ENCODE measurements at places on chromosomes 6 and 20.

- no peak for DNase-seq
Measured at GRCh38 chr20:40915756-40916155, 112.9 kb upstream of the TOP1 start.

- no peak for DNase-seq
Measured at GRCh38 chr20:18702736-18703135, 110.8 kb upstream of the SCP2D1 start.

GRCh38 chr6:36688063-36688738 is 9.4 kb upstream of the RAB44 start:
- no peak for DNase-seq

- DNase-seq = no peak
Measured at GRCh38 chr6:72819609-72820008, 197.7 kb downstream of the KCNQ5 start.

DNA sequence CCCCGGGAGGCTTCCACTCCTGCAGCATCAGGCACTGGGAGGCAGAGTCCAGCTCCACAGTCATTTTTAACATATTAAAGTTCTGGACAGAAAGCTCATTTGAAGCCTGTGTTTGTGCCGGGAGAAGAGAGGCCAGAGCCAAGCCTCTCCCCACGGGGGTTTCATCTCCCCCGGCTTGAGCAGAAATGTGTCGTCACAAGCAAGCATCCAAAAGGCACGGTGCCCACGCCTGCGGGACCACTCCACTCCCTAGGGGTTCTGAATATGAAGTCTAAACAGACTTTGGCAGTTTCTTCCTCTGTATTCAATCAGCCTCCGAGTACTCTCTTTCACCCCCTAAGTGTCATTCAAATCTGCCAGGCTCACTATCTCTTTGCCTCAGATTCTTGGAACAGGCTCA is 75.3 kb downstream of the STK35 start:
- DNase-seq = no peak

GRCh38 chr6:130967502-130968445 is 95.3 kb downstream of the EPB41L2 start:
- DNase-seq = no peak

DNA sequence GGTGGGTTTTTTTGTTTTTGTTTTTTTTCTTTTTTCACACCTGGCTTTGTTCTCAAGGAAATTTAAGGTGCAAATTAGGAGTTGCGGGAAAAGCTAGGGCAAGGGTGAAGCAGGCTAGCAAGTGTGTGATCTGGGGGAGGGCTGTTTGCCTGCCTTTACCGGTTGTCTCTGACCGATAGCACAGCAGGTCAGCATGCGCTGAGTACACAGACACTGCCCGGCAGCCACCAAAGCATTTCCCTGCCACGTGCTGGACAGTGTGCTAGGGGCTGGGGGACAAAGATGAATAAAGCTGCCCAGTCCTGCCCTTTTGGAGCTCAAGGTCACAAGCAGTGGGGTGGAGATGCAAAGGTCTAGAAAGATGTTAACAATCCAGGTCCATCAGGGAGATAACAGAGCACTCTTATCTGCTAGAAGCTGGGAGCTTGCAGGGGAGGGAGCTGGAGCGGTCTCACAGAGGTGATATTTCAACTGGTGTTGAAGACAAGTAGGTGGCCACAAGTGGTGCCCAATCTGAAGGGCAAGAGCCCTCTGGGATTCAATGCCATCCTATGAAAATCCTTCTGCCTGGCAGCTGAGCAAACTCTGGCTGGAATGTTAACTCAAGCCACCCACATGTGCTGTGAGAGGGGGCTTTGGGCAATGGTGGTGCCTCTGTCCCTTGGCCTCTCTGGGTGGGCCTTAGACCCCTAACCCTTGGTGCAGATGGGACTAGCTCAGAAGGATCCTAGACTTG is 24.5 kb downstream of the TTBK1 start:
- no peak for DNase-seq

GRCh38 chr6:112416866-112417265 is 69.7 kb downstream of the RFPL4B start:
- DNase-seq = no peak

- DNase-seq = no peak
Measured at GRCh38 chr6:43246301-43247113, 3.2 kb downstream of the TTBK1 start.

- no peak for DNase-seq
Measured at GRCh38 chr6:80094017-80094416, 12.5 kb upstream of the BCKDHB start.

- DNase-seq = no peak
Measured at GRCh38 chr6:110364364-110365105, 6.4 kb upstream of the METTL24 start.

DNA sequence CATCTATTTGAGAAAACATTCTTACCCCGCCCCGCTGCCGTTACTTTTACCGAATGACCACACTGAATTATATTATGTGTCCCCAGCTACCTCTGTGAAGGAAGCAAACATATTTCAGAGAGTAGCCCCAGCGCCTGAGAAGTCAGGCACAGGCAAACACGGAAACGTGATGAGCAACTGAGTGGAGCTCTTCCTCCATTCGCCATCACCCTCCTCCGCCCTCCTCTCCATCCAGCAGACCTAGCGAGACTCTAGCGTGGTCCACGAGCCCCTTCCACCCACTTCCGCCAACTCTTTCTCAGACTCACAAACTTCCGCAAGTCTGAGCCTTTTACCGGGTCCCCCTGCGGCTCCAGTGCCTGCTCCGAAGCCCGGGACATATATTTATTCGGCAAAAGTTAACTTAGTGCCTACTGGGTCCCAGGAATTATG is 582 bp downstream of the SNRPB start:
- DNase-seq = peak; percentile 45

DNA sequence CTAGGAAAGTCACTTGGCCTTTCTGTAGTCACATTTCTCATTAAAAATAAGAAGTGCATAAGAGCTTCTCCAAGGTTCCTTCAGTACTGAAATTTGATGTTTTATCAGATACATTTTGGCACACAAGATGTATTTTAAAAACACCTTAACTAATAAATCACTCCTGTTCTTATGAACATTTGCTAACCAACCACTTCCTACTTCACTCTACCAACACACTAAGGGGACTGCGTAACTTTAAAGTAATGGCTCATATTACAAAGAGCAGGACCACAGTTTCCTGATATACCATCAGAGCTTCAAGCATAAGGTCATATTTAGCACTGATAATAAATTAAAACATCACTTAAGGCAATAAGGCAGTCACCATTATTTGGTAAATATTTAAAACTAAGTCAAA is 104.4 kb downstream of the RALGAPA2 start:
- no peak for DNase-seq

GRCh38 chr6:134702279-134702678 is 247.6 kb downstream of the ALDH8A1 start:
- DNase-seq = no peak

DNA sequence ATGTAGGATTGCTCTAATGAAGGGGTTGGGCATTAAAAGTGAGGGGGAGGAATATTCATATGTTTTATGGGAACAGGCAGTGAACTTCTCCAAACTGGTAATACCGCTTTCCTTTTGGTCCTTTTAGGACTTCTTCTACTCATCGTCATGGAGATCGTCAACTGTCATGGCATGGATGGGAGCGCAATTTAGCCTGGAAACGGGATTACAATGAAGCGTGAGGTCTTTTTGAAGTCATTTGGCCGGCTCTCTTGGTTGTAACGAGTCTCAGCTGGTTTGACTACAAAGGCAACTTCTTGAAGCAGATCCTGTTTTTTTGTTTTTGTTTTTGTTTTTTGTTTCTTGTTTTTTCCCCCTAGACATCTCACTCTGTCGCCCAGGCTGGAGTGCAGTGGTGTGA is 1.4 kb upstream of the HLA-E start:
- DNase-seq = no peak

DNA sequence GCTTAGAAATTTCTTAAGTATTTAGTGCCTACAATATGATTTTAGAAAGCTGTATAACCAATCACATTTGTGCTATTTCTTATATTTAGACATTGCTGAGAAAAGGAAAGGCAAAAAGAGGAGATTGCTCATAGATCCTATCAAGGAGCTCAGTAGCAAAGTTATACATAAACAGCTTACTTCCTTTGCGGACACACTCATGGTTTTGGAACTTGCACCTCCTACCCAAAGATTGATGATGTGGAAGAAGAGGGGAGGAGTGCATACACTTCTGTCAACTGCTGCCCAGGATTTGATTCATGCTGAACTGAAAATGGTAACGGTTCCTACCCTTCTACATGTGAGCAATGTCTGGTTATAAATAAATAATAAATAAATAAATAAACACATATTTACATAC is 16.7 kb downstream of the RAD21L1 start:
- DNase-seq = no peak

DNA sequence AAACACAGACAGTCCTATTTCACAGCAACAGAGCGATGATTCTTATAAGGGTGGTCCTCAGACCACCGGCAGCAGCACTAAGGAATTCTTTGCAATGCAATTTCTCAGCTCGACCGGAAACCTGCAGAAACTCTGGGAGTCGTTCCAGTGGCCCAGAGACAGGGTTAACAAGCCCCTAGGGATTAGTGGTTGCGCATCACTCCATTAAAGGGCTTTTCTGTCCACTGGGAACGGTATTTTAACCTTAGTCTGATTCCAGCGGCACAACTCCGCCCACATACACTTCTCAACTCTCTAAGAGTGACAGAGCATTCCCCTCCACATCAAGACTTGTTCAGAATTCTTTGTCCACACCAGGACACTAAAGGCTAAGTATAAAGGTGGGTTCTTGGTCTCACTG is 341.5 kb downstream of the TFAP2A start:
- no peak for DNase-seq

- no peak for DNase-seq
Measured at GRCh38 chr6:162581988-162582780, 145.4 kb downstream of the PRKN start.

GRCh38 chr6:31193206-31193605 is 22.7 kb upstream of the POU5F1 start:
- DNase-seq = no peak

GRCh38 chr6:156866220-156867015 is 89.2 kb downstream of the ARID1B start:
- no peak for DNase-seq

DNA sequence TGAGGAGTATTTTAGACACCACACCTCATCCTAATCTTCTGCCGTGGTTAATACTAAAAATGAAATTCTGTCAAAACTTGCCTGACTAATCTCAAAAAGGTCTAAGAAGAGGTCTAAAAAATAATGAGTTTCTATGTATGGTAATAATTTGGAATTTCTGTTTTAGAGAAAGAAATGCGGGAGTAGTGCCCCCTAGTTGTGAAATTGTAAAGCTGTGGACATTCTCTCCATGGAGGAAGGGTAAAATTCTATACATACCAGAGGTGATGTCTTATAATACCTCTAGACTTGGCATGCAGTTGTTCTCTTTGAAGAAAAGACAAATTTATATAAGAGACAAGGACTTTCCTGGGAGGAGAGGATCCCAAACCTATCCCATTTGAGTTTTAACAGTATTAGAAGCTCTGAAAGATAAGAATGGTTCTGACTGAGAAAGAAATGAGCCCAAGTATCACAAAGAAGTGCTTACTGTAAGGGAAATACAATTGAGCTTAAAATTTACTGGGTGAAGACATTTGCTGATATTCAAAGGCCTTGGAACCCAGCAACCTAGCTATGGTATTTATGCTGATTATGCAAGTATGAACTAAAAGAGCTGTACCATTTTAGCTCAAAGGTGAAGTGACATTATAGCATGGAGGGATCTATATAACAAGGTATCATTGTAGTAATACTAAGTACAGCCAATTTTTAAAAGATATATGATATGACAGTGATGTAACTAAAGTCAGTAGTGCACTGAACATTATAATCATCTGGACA is 5.1 kb upstream of the EPHA7 start:
- no peak for DNase-seq

GRCh38 chr20:44357020-44357419 is 1.5 kb downstream of the HNF4A start:
- DNase-seq = no peak

DNA sequence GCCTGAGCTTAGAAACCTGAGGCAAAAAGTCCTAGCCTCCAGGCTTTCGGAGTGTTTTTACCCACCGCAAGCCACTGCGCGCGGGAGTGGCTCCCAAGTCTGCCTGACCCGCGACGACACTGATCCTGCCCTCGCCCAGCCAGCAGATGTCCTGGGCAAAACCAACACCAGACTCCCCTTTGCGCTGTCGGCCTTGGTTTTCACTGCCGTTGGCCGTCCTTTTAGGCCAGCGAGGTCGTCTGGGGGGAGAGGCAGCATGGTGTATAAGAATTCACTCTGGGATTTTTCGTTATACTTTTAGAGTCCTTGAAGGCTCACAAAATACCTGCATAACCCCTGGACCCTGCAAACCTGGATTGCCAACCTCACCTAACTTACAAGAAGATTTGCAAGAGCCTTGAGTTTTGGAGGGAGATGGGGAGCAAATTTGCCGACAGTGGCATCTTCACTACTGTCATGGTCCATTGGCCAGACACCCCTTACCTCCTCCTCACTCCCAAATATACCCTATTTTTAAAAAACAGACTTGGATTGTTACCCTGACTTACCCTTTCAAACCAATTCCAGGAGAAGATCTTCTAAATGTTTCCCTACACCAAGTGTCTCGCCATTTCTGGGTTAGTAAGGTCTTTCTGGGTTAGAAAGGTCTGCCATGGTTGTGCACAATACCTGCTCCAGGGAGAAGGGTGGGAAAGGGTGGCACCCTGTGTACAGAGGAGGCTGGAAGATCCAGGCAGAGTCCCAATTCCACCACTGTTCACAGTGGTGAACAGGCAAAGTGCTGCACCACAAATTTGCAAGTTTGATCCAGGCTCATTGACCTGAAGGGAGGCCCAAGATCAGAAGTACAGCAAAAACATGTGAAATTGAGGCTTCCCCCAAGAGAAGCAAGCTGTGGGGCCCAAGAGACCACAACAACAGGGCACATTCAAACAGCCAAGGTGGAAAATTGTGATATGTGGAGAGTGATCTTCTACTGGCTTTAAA is 4.4 kb downstream of the FOXA2 start:
- DNase-seq = no peak

- DNase-seq = no peak
Measured at GRCh38 chr20:36113566-36114250, 40.8 kb upstream of the EPB41L1 start.

- no peak for DNase-seq
Measured at GRCh38 chr6:148952147-148953035, 205.6 kb downstream of the UST start.

GRCh38 chr20:47150403-47151152 is 205.9 kb downstream of the ZMYND8 start:
- DNase-seq = no peak

GRCh38 chr6:116359131-116359530 is 11.6 kb upstream of the DSE start:
- DNase-seq = no peak

- DNase-seq = no peak
Measured at GRCh38 chr20:875115-875514, 41.0 kb downstream of the ANGPT4 start.

DNA sequence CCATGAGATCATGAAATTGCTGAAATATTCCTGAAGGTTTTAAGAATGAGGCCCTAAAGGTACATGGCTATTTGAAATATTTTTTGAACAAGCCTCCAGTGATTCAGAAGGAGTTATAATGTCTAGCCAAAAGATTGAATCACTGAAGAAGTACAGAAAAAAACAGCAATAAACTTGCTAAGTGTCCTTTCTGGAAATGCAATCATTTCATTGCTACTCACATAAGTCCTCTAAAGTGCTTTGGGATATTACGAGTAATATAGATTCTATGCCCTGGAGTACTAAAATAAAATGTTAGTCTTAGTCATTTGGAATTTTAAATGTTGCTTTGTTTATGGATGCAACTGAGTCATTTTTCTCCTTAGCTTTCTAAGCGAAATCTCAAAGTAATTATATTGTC is 32.7 kb downstream of the CENPW start:
- no peak for DNase-seq

Data from activated gamma-delta T cell treated with anti-CD3 and anti-CD28 coated beads, Interleukin-2, amount 50 U/mL, for 16 hours (primary cell).